ENCODE measurements at places on chromosomes 12 and 14. TPM values are rescaled to one million over a fixed set of nuclear protein-coding genes. Genes with fewer than 3 reads are reported as not detected.

LARP4 gene
- 56.4 TPM for total RNA-seq

DHH gene
- not detected for total RNA-seq

GOLGA5 gene
- total RNA-seq, result 50.6 TPM

PITPNM2 gene
- total RNA-seq, result 1.5 TPM

SLC6A15 gene
- total RNA-seq, result not detected

ANKRD33 gene
- total RNA-seq, result not detected

ALKBH1 gene
- 13.7 TPM for total RNA-seq

- DNase-seq, result no peak
Measured at GRCh38 chr12:630656-631632, 32.3 kb downstream of the NINJ2 start.

DNA sequence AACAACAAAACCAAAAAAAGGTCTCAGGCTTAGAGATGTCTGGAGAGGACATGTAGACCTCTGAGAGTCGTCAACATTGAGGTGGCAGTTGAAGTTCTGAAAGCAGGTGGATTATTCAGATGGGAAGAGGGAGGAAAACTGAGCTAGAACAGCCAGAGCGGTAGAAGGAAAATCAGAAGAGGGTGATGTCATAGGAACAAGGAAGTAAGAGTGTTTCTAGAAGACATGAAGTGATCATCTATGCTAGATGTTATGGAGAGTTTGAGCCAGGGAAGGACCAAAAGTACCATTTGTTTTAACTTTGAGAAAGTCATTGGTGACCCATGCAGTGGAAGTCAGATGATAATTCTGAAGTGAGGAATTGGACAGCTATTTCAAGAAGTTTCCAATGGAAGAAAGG is 316.2 kb upstream of the RGS6 start:
- DNase-seq, result no peak

DNA sequence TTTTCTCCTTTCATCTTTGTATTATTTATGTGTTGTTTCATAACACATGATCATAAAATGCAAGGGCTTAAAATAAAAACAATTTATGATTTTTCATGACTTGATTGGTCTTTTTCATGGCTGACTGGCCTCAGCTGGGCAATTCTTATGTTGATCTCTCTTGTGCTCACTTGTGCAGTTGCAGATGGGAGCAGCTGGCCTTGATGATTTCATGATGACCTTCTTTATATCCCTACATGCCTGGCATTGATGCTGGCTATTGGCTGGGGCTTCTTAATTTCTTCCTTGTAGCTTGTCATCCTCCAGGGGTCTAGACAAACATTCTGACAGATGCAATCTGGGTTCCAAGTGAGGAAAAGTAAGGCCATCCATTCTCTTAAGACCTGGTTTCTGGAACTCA is 1832.8 kb upstream of the FLRT2 start:
- DNase-seq, result no peak

GRCh38 chr14:22434030-22434429 is 155.0 kb downstream of the DAD1 start:
- DNase-seq, result no peak

DNA sequence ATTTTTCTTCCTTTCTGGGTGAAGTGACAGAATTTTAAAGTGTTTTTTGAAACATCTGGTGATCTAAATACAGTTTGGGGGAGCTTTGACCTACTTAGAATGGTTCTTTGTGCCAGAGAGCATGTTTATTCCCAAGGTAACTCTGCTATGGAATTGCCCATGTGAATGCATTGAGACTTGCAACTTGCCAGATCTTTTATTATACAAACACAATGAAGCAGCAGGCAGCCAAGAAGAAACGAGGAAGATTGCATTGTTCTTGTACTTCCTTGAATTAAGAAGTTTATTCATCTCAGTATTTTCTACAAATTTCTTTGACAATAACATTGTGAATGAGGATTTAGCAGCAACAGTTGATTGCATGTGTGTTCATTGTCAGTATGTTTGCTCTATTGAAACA is 55.5 kb downstream of the FGD4 start:
- no peak for DNase-seq

DNA sequence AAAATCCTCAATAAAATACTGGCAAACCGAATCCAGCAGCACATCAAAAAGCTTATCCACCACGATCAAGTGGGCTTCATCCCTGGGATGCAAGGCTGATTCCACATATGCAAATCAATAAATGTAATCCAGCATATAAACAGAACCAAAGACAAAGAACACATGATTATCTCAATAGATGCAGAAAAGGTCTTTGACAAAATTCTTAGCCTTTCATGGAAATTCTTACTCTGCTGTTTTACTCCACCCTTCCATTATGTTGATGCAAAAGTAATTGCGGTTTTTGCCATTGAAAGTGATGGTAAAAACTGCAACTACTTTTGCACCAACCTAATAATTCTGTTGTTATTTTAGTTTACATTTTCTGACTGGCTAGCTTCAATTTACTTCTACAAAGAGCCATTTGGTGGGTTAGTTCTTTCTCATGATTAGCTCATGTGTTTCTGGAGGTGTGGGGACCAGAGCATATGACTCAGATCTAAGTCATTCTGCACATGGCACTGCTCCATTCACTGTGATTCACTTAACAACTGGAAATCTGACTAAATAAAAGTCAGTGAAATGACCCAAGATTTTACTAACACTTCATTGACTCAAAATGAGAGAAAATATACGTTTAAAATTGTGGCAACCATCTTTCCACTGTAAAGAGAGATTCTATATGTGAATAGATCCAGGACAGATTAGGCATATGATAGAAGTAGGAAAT is 99.9 kb downstream of the TMTC3 start:
- peak; percentile 93 for DNase-seq

DNA sequence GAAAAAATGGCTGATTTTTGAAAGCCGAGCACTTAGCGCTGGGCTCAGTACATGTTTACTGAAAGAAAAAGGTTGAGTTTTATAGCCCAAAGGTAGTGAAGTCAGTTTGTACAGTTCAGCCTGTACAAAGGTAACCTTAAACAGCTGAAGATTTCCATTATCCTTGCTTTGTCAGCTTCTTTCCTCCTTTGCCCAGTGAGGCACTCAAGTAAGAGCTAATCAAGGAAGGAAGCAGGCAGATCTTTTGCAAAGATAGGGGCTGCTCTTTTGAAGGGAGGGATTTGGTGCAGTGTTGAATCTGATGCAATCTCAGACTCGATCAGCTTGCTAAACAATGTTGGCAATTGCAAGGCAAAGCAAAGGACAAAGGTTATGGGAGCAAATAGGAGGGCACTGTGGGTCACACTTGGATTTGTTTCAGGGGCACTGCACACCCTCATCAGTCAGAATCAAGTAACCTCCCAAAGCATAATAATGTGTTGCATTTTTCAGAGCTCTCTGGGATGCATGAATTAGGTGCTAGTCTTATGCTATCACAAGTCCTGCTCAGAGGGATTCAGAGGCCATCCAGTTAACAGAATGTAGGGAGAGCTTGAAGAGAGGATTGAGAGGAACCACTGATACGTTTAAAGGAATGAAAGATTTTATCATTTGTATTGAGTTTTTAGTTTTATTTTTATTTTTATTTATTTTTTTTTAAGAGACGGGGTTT is 44.4 kb downstream of the ANO6 start:
- DNase-seq, result peak; percentile 25

DNA sequence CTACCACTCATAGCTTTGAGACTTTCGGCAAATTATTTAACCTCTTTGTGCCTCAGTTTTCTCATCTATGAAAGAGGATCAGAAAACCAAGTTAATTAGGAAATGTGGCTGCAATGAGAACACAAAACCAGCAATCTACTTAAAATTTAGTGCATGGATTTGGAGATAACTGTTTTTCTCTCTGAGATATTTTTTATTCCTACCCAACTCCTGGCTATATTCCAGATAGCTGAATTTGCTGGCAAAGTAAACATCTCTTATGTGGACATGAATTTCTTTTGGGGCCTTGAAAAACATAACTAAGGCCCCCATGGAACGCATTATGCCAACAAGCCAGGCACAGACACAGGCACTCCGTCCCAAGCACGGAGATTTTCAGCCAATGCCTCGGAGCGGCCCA is 53.4 kb upstream of the FOXN3 start:
- DNase-seq, result no peak
